Occipital lobe (tissue), 3 donors: ENCODE measurements at places on chromosomes 13 and 19. TPM values are rescaled to one million over a fixed set of nuclear protein-coding genes. Genes with fewer than 3 reads are reported as not detected.

The GAPDHS gene
- not detected for total RNA-seq

The ZIM2 gene
- 1.7 TPM for total RNA-seq

The CGB3 gene
- total RNA-seq: not detected

The KLK5 gene
- total RNA-seq: not detected

The SBK3 gene
- 0.31 TPM for total RNA-seq
